Esophagus muscularis mucosa (tissue), 4 donors: ENCODE measurements at places on chromosomes 5 and 9. TPM values are rescaled to one million over a fixed set of nuclear protein-coding genes. Genes with fewer than 3 reads are reported as not detected.

- H3K36me3 ChIP-seq, result no peaks in the 10 kb centered on the region
- no peak for DNase-seq
- H3K27ac ChIP-seq, result no peak overlapping the region
- H3K4me1 ChIP-seq, result no peaks in the 10 kb centered on the region
- H3K4me3 ChIP-seq, result no peak overlapping the region
Measured at GRCh38 chr9:24776226-24776625, 230.5 kb upstream of the IZUMO3 start.

DNA sequence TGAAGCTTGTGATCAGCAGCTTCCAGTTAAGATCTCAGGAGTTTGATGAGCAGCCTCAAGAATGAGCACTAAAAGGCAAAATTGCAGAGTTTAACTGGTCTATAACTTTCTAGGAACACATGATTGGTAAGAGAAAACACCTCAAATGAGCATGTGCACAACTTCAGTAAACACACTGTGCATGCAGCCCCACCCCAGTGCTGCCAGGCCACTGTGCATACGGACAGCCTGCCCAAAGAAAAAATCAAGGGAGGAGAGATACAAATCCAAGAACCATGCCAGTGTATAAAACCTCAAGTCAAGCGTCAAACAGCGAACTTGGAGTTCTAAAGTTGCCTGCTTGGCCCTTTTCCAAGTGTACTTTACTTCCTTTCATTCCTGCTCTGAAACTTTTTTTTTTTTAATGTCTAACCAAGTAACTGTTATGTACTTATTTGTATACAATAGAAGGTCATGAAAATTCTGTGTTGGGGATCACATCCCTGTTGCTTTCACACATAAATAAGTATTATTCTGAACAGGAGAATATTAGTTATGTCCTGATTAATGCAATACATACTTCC is 125.6 kb upstream of the TSLP start:
- no peak overlapping the region for H3K27ac ChIP-seq
- DNase-seq, result no peak
- no peaks in the 10 kb centered on the region for H3K27me3 ChIP-seq

- H3K27ac ChIP-seq, result no peak overlapping the region
- H3K4me1 ChIP-seq, result peaks cover 5% of the 10 kb centered on the region
- no peaks in the 10 kb centered on the region for H3K36me3 ChIP-seq
Measured at GRCh38 chr5:133423011-133423617, 189.2 kb downstream of the FSTL4 start.

- no peak overlapping the region for H3K27ac ChIP-seq
- peaks cover 10% of the 10 kb centered on the region for H3K36me3 ChIP-seq
- H3K4me1 ChIP-seq, result peaks cover 7% of the 10 kb centered on the region
- no peak overlapping the region for H3K4me3 ChIP-seq
- no peak for DNase-seq
Measured at GRCh38 chr5:122019919-122020590, 58.0 kb downstream of the LOX start.

DNA sequence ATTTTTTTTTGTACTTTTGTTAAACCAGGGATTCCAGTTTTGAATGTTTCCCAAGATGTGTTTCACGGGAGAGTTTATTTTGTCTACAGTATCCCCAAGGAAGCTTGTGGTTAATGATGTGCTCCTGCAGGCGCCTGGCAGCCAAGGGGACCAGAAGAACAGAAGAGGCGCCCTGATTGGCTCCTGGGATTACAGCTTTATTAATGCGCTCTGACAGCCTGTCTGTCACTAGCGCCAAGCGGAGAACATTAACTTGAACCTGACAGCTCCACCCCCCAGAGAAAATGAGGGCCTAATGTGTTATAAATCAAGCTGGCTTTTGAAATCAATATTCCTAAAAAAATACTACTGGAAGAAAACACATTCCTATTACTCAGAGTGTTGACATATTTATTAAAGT is 5.0 kb upstream of the FBXL7 start:
- H3K27me3 ChIP-seq, result no peaks in the 10 kb centered on the region
- H3K4me3 ChIP-seq, result no peak overlapping the region
- no peak overlapping the region for H3K27ac ChIP-seq
- peaks cover 6% of the 10 kb centered on the region for H3K4me1 ChIP-seq
- H3K36me3 ChIP-seq, result no peaks in the 10 kb centered on the region

GRCh38 chr5:76732405-76733048 is 16.6 kb downstream of the F2R start:
- no peaks in the 10 kb centered on the region for H3K27me3 ChIP-seq
- no peak for DNase-seq
- no peaks in the 10 kb centered on the region for H3K36me3 ChIP-seq

Gene SLC36A2
- not detected for total RNA-seq

GRCh38 chr5:159805021-159805420 is 111.3 kb upstream of the ADRA1B start:
- no peak overlapping the region for H3K4me3 ChIP-seq
- no peaks in the 10 kb centered on the region for H3K27me3 ChIP-seq
- H3K4me1 ChIP-seq, result no peaks in the 10 kb centered on the region
- no peak overlapping the region for H3K27ac ChIP-seq
- peak; percentile 50 for DNase-seq

DNA sequence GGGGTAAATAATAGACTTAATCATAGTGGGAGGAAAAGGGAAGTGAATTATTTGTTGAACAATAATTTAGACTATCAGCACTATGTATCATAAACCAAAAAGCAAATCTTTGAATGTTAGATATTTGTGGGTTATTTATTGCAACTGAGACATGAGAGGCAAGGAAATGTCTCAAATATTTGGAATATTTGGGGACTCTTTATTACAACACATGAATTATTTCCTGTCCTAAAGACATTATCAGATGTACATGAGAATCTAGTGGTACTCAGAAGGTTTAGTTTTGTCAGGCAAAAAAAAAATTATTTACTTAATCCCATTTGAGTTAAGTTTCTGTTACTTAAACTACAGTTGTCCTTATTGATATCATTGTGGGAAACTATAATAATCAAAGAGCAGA is 91.1 kb downstream of the TLR4 start:
- DNase-seq, result no peak
- H3K27ac ChIP-seq, result no peak overlapping the region
- H3K4me1 ChIP-seq, result no peaks in the 10 kb centered on the region
- H3K4me3 ChIP-seq, result no peak overlapping the region
- no peaks in the 10 kb centered on the region for H3K36me3 ChIP-seq

Gene PAX5
- total RNA-seq, result not detected

DNA sequence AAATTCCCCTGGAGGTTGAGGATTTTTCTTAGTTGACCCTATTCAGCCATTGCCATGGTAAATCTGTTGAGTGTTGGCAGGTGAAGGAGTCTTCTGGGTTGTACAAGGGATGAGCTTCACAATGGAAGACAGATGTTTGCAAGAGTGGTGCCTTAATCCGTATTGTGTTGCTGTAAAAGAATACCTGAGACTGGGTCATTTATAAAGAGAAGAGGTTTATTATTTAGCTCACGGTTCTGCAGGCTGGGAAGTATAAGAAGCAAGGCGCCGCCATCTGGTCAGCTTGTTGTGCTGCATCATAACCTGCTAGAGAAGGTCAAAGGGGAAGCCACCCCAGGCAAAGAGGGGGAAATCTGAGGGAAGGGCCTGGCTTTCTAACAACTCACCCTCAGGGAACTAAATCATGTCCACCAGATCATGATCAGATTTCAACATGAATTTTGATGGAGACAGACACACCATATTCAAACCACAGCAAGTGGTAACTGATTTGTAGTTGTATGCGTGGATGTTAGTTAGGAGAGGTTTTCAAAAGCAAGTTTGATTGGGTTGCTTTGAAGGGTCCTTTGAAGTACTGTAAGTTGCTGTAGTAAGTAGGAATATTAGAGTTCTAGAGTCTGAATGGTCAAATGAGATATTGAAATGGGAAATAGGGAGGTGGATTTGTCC is 2.5 kb downstream of the TNPO1 start:
- DNase-seq, result no peak
- H3K36me3 ChIP-seq, result no peaks in the 10 kb centered on the region
- H3K4me1 ChIP-seq, result peaks cover 53% of the 10 kb centered on the region
- H3K4me3 ChIP-seq, result no peak overlapping the region

DNA sequence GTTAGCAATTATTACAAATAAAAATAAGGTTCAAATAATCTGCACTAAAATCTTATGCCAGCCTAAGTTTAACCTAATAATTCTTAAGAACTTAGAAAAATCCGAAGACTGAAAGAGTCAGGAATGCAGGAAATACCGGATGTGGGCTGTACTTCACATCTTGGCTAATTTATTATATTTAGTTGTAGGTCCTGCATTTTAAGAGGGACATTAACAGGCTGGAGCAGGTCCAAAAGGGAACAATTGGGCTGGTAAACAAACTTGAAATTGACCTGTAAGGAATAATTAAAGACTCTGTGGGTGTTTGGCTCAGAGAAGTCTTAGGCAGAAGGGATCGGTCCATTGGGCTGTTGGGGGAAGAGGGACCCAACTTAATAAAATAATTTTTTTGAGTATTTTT is 18.4 kb downstream of the GLRA1 start:
- peak; percentile 12 for DNase-seq
- H3K27me3 ChIP-seq, result no peaks in the 10 kb centered on the region
- no peaks in the 10 kb centered on the region for H3K36me3 ChIP-seq

GRCh38 chr9:80326105-80326504 is 754.3 kb downstream of the TLE4 start:
- DNase-seq, result no peak
- H3K4me3 ChIP-seq, result no peak overlapping the region
- no peaks in the 10 kb centered on the region for H3K4me1 ChIP-seq

GRCh38 chr9:133044661-133045060 is 13.9 kb downstream of the GTF3C5 start:
- no peak for DNase-seq
- no peaks in the 10 kb centered on the region for H3K4me1 ChIP-seq
- peaks cover 80% of the 10 kb centered on the region for H3K36me3 ChIP-seq
- no peak overlapping the region for H3K27ac ChIP-seq

GRCh38 chr5:131525805-131526204 is 109.2 kb downstream of the RAPGEF6 start:
- no peak for DNase-seq
- H3K27ac ChIP-seq, result no peak overlapping the region
- H3K4me1 ChIP-seq, result peaks cover 15% of the 10 kb centered on the region
- H3K36me3 ChIP-seq, result no peaks in the 10 kb centered on the region
- H3K27me3 ChIP-seq, result no peaks in the 10 kb centered on the region

- H3K27me3 ChIP-seq, result no peaks in the 10 kb centered on the region
- no peak for DNase-seq
- peaks cover 5% of the 10 kb centered on the region for H3K4me1 ChIP-seq
- H3K4me3 ChIP-seq, result no peak overlapping the region
- no peak overlapping the region for H3K27ac ChIP-seq
- no peaks in the 10 kb centered on the region for H3K36me3 ChIP-seq
Measured at GRCh38 chr5:146306838-146307237, 31.8 kb upstream of the POU4F3 start.

- H3K4me3 ChIP-seq, result no peak overlapping the region
- DNase-seq, result no peak
- no peaks in the 10 kb centered on the region for H3K36me3 ChIP-seq
Measured at GRCh38 chr5:168879929-168880328, 300.8 kb upstream of the PANK3 start.

DNA sequence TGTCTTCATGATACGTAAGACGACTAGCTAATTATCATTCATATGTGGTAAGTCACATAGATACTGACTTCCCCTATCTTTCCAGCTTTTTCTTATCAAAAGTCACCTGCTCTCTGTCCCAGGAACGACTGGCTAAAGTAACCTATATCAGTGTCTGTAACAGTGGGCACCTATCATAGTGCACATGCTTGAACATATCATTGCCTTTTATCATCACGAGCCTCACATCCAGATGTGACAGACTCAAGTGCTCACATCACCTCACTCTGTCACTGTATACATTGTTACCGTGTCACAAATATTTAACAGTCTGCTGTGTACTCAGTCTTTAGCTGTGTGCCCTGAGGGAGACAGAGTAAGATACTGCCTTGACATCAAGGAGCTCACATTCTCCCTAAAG is 125.4 kb upstream of the CCDC152 start:
- H3K4me1 ChIP-seq, result no peaks in the 10 kb centered on the region
- no peaks in the 10 kb centered on the region for H3K36me3 ChIP-seq
- no peaks in the 10 kb centered on the region for H3K27me3 ChIP-seq
- no peak for DNase-seq
- H3K4me3 ChIP-seq, result no peak overlapping the region

- no peaks in the 10 kb centered on the region for H3K36me3 ChIP-seq
- no peak for DNase-seq
- H3K27ac ChIP-seq, result no peak overlapping the region
Measured at GRCh38 chr5:59099270-59099994, 516.6 kb downstream of the RAB3C start.
